HepG2 (cell line): ENCODE measurements at places on chromosomes 1 and 21.

- no peak for DNase-seq
Observed at GRCh38 chr1:220754212-220754917, 6.2 kb downstream of the MTARC2 start.

GRCh38 chr1:201465698-201466290, 3.2 kb downstream of the PHLDA3 start:
- DNase-seq, result no peak

DNA sequence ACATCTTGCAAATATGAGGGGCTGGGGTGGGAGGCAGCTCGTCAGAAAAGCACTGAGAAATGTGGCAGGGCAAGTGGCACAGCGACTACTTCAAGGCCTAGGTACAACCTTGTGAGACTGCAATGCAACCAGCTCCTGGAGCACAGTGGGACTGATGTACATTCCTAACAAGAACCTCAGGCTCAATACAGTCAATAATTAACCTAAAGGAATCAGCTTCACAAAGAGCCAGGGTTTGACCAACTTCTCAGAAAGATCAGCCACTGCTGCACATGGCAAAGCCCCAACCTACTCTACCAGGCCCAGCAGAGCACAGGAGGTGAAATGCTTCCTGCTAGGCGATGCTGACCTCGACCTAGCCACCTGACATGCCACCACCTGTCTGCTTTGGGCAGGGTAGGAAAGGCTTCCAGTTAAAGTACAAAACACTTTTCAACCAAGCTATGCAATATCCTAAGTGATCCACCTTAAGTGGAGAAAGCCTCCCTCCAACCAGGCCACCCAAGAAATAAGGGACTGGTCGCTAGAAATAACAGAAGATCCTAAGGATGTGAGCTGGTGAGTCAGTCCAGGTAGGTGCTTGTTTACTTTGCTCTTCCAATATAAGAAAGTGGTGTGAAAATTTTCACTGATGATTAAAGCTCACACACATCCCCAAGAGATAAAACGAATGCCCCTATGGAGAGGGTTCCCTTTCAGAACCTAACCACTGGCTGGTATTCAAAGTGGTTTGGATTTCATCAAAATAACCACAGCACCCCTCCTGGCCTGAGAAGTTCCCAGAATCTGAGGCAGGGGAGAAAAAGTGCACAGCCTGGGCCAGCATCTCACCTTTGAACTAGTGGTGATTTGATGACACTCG, 2.1 kb downstream of the RIPK4 start:
- peak; percentile 82 for DNase-seq

GRCh38 chr21:40186045-40186444, 318.8 kb downstream of the PCP4 start:
- DNase-seq, result no peak

GRCh38 chr1:159090286-159091179, 14.0 kb upstream of the AIM2 start:
- DNase-seq, result no peak

- no peak for DNase-seq
Observed at GRCh38 chr1:229035748-229036082, 235.2 kb upstream of the RAB4A start.

- no peak for DNase-seq
Observed at GRCh38 chr1:151157067-151157531, 650 bp downstream of the TNFAIP8L2 start.

GRCh38 chr1:43651188-43651587, 1.2 kb downstream of the KDM4A start:
- no peak for DNase-seq

DNA sequence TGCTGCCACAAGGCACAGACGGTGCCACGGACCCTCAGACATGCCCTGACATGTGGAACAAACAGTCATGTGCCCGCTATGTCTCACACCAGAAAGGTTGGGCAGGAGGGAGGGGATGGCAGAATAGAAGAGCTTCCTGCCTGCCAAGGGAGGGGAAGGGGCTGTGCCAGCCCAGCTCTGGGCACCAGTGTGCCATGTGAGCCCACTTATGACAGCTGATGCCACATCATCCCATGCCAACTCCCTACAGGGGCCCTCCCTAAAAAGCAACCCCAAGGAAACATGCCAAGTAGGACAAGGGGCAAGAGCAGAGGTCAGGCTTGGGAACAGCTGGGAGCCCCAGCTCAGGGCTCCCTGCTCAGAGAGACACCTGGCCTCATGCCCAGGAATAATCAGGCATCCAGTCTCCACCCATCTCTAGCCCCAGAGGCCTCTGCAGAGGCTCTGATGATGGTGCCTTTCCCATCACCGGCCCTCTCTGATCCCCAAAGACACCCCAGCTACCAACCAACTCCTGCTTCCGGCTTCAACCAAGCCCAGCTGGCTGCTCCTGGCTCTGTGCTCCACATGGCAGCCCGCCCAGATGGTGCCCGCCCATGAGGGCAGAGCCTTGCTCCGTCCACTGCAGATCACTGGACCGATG, 10.3 kb downstream of the ADGRB2 start:
- no peak for DNase-seq

DNA sequence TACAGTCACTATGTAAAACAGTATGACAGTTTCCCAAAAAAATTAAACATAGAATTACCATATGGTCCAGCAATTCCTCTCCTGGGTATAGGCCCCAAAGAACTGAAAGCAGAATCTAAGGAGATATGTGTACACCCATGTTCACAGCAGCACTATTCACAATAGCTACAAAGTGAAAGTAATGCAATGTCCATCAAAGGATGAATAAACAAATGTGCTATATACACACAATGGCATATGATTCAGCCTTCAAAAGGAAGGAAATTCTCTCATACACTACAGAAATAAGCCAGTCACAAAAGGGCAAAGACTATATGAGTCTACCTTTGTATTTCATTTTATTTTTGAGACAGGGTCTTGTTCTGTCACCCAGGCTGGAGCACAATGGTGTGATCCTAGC, 120.4 kb downstream of the TOMM20 start:
- DNase-seq, result no peak

DNA sequence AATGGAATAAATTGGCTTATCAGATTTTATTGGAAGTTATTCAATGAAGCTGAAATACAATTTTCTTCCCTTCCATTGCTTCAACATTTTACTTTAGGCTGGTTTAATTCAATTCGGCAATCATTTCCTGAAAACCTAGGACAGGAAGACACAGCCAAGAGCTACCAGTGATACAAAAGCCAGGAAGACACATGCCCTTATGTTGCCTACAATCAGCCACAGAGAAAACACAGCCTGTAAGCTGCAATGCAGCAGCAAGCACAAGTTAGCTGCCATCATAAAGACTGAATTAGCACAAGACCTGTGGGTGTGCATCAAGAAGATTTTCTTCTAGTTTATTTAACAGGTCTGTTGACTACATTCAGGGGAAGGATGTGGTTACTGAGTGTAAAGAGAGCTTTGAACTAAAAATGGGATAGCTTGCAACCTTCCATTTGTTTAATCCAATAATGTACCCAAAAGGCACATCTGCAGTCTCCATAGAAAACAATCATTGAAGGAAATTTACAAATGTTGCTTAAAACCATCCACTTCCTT, 193.8 kb downstream of the KCNH1 start:
- no peak for DNase-seq

DNA sequence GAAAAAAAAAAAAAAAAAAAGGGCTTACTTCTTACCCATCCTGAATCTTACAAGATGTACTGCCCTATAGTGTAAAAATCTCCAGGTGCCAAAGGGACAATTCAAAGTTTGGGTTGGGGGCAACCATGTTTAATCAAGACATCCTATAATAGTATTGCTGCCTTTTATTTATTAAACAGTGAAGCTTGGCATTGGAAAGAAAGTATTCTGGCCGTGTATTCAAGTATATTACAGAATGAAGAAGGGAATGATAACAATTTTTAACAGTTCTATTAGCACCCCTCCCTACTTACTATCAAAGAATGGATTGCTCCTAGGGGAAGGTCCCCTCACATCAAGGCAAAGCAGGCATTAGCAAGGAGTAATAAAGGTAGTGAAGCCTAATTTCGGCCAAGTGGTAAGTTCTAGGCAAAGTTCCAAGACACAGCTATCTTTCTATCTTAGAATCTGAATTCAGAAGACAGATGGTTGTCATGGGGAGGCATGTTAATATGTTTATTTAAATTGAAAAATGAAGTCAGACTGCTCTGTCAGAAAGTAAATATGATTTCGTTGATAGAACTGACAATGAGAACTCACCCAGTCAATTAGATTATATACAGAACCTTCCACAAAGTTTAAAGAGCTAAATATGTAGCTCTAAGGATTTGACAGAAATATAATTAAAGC, 24.6 kb downstream of the ST7L start:
- DNase-seq, result no peak

- DNase-seq, result peak; percentile 54
Observed at GRCh38 chr21:46153247-46154154, 1.9 kb downstream of the FTCD start.

- no peak for DNase-seq
Observed at GRCh38 chr1:39713557-39713956, 22.3 kb upstream of the HPCAL4 start.

DNA sequence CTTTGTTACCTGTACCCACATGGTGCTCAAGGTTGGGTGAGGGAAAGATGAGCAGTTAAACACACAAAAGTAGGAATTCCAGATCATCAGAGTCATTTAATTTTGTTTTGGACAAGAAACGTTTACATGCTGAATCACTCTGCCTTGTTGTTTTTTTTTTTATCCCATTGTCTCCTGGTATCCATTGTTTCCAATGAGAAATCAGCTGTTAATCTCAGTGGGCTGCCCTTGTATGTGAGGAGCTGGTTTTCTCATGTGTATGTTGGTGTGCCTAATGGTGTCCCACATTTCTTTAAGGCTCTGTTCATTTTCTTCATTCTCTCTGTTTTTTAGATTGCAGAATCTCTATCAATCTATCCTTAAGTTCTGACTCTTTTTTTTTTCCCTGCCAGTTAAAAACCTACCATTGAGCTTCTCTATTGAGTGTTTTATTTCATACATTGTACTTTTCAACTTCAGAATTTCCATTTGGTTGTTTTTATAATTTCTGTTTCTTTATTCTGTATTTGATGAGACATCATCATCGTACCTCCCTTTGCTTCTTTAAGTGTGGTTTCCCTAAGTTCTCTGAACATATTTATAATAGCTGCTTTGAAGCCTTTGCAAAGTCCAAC, 8.8 kb upstream of the OBSCN start:
- DNase-seq, result no peak

DNA sequence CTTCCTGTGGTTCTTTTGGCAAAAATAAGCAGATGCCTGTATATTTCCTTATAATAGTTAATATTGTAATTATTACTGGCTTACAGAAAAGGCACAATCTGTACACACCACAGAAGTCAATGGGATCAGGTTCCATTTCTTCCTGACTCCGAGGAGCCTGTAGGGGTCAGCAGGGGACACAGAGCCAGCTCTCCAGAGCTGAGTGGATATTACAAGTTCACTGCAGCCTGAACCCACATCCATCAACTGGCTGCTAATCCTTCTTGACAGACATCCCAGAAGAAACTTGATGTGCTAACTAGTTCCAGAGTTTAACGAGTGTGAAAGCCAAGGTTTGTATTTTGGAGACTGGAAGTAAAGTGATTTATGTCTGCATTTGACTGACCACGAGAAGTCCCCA, 203.8 kb downstream of the LMX1A start:
- peak; percentile 6 for DNase-seq

DNA sequence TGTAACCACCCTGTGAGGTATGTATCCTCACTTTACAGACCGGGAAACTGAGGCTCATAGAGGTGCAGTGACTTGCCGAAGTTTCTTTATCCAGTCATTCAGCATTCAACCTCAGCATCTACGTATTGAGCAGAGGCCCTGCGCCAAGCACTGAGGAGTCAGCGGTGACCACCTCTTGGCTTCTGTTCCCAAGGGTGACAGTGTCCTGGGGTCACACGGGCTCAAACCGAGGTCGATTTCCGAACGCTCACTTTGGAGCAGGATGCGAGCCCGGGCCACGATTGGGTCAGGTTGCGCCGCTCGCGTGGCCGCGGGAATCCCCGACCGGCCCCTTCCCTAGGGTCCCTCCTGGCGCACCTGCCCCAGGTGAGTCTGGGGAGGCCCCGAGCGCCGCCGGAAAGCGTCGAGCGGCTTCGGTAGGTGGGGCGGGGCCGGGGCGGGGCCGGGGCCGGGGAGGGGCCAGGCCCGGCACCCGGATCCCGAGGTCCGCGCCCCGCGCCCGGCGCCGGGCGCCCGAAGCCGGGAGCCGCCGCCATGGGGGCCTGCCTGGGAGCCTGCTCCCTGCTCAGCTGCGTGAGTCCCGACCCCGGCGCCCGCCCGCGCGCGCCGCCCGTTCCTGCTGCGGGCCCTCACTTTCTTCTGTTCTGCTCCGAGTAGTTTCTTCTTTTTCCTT, at the start of gene SERINC2:
Gene SERINC2, plus strand, starts transcription at position 482 of the 673 bp plus-strand sequence. Its CDS starts 53 bp downstream, at position 535.
- no peak for DNase-seq

GRCh38 chr1:47191940-47192457, 2.2 kb upstream of the PDZK1IP1 start:
- DNase-seq, result no peak

DNA sequence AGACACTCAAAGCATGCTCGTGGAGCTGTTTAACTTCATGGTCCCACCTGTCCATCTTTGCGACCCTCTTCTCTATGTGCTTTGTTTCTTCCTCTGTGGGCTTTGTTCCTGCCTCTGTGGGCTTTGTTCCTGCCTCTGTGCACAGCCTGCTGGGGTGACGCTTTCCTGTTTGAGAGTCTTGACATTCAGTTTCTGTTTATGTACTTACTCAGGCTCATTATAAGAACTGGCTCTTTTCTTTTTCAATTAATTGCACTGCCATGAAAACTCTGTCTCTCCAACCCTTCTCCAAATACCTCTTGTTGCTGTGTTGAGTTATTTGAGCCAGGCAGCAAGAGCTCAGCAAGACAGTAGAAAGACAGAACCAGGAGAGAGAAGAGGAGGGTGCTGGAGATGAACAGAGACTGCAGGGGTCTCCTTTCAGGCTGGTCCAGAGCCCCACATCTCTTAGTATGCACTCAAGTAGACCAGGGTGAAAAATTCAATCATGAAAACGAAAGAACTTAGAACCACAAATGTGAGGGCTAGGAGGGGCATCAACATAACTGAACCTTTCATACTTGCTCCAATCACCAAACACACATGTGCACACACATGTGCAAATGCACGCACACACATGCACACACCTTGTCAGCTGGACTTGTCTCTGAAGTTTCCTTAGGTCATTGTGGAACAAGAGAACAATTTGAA, 88.3 kb upstream of the SGIP1 start:
- DNase-seq, result no peak

DNA sequence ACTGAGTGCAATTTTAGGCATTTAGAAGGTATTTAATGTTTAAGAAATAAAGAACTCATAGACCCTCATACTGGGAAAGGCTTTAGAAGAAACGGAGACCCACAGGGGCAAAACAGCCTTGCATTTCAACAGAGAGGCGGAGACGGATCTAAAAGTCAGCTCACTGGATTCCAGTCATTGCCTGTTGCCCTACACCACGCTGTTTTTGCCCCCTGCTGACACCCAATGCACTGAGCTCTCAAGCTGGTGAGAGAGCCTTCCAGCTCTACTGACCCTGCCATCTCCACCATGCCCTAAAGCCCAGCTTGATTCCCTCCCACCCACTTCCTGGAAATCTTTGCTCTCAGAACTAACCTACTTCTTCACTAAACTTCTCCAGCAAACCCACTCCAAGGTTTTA, 7.2 kb upstream of the TRAF3IP3 start:
- no peak for DNase-seq

DNA sequence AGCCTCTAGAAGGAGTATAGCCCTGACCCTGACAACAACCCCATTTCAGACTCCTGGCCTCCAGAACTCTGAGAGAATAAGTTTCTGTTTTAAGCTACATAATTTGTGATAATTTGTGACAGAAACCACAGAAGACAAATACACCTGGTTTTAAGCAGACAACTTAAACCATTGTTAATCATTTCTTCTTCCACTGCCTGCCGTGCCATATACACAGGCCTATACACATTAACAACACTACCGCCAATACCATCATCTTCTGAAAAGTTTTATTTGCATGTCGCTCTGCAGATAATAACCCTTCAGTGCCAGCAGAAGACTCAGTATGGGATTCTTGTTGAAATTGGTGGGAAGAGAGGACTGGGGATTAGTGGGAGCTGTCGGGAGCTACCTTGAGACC, 39.9 kb upstream of the KRTAP19-8 start:
- DNase-seq, result no peak
